ENCODE measurements at places on chromosomes 11 and 22. TPM values are rescaled to one million over a fixed set of nuclear protein-coding genes. Genes with fewer than 3 reads are reported as not detected.

DNA sequence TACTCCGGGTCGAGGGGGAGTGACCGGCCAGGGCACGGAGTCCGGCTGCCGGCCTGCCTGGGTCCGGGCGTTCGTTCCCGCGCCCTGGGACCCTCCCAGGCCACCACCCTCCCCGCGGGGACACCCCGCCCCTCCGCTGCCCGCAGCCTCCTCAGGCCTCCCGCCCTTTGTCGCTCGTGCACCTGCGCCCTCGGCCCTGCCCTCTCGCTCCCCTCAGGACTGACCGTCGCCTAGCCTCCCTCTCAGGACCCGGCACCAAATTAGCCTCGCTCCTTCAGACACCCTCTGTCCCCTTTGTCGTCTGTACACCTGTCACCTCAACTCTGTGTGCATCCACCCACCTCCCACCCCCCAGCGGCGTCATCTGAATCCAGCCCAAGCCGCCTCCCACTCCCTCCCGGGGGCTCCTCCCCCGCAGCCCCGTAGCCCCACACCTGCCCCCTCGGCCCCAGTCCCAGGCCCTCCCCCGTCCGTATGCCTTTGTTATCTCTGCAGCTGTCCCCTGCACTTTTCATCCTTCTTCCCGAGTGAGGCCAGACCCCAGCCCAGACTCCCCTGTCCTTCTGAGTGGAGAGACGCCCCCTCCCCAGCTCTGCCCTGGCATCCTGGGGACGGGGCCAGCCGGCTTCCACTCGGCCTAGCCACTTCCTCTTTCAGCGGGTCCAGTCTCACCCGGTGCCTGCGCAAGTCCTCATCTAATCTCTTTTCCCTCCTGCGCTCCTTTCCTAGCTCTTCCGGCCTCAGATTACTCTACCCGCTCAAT lies 643 bp downstream of the TIGD3 start:
- no peak for DNase-seq

DNA sequence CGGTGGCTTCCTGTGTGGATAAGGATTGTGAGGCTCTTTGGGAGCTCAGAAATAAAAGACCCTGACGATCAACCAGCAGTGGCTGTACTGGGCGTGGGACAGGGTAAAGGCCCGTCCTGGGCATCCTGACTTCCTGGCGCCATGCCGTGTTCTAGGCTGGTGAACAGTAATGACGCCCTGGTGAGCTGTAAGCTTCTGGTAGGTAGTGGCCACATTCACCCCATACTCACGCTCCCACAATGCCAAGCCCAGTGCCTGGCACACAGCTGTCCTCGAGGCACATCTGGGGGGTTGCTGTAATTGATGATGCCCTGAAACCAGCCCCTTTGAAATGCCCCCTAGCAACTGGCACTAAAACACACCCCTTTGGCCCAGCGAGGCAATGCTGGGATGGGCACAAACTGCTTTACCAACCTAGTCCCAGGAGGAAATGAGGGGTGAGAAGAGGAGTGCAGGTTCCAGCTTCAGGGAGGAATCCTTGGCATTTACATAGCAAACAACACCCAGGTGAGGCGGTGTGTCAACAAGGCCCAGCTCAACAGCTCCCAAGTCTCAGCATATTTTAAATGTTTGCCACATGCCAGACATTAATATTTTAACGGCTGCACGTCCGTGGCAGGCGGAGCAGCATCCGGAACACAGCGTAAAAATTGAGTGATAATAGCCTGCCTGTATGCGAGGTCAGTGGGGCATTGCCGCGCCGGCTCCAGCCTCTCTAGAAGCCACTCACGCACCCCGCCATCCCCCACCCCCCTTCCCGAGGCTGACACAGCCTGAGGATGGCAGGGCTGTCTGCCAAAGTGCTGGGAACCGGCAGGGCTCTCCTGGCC lies 79.3 kb downstream of the DSCAML1 start:
- peak; percentile 10 for DNase-seq

DNA sequence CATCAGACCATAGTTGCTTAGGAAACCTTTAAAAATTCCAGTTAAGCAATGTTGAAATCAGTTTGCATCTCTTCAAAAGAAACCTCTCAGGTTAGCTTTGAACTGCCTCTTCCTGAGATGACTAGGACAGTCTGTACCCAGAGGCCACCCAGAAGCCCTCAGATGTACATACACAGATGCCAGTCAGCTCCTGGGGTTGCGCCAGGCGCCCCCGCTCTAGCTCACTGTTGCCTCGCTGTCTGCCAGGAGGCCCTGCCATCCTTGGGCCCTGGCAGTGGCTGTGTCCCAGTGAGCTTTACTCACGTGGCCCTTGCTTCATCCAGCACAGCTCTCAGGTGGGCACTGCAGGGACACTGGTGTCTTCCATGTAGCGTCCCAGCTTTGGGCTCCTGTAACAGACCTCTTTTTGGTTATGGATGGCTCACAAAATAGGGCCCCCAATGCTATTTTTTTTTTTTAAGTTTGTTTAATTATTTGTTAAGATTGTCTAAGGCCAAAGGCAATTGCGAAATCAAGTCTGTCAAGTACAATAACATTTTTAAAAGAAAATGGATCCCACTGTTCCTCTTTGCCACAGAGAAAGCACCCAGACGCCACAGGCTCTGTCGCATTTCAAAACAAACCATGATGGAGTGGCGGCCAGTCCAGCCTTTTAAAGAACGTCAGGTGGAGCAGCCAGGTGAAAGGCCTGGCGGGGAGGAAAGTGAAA lies 73.4 kb downstream of the NCAPD3 start:
- no peak for DNase-seq

DNA sequence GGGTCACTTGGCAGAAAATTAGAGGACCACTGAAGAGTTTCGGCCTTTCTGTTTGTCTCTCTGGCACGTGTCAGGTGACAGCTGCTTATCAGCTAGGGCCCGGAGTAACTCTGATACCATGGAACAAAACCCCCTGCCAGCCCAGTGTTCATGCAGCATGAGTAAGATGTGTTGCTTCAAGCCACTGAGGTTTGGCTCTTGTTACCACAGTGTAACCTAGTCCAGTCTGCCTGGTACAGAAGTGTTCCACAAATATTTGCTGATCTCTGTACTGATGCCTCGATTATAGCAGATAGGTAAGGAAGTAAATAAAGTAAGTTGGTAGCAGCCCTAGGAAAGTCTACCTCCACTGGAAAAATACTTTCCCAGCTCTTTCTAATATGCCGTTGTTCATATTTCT lies 20.5 kb upstream of the ETS1 start:
- no peak for DNase-seq

Gene SLC22A9
- not detected for total RNA-seq

DNA sequence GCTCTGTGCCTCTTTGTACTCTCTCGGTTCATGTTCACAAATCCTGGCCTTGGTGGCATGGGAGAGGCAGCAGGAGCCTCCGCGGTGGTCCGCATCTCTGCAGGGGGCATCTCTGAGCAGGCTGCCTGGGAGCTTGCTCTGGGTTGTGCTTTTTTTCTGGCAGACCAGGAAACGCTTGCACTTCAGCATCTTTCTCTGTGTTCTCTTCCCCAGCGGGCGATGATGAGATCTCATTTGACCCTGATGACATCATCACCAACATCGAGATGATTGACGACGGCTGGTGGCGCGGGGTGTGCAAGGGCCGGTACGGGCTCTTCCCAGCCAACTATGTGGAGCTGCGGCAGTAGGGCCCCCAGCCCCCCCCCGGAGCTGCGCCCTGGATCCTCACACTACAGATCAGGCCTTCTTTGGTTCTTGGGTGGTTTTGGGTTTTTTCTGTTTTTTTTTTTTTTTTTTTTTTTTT lies 36.5 kb downstream of the CTTN start:
- DNase-seq = no peak

Gene SYT7
- total RNA-seq = 15.9 TPM

DNA sequence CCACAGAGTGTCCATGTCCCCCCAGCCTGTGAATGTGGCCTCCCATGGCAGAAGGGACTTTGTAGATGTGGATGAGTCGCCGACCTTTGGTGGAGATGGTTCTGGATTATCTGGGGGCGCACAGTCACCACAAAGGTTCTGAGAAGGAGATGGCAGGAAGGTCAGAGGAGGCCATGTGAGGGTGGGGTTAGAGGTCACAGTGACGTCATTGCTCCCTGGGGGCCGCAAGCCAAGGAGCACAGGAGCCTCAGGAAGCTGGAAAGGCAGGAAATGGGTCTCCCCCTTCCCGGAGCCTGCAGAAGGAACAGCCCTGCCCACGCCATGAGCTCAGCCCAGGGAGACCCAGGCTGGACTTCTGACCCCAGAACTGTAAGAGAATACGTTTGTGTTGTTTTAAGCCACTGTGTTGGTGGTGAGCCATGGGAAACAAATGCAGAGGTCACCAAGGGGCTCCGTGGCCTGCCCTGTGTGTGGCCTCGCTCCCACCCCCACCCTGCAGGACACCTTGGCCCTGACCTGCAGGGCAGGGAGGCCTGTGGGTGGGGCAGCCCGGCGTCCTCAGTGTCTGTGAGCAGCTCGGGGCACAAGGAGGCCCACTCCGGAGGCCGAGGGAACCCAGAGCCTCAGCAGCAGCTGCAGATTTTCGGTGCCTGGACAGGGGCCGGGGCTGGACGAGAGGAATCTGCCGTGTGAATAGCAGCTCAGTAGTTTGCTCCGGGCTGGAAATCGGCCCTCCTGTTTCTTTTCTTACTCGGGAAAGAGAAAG lies 32.1 kb downstream of the GRAMD4 start:
- DNase-seq = no peak

DNA sequence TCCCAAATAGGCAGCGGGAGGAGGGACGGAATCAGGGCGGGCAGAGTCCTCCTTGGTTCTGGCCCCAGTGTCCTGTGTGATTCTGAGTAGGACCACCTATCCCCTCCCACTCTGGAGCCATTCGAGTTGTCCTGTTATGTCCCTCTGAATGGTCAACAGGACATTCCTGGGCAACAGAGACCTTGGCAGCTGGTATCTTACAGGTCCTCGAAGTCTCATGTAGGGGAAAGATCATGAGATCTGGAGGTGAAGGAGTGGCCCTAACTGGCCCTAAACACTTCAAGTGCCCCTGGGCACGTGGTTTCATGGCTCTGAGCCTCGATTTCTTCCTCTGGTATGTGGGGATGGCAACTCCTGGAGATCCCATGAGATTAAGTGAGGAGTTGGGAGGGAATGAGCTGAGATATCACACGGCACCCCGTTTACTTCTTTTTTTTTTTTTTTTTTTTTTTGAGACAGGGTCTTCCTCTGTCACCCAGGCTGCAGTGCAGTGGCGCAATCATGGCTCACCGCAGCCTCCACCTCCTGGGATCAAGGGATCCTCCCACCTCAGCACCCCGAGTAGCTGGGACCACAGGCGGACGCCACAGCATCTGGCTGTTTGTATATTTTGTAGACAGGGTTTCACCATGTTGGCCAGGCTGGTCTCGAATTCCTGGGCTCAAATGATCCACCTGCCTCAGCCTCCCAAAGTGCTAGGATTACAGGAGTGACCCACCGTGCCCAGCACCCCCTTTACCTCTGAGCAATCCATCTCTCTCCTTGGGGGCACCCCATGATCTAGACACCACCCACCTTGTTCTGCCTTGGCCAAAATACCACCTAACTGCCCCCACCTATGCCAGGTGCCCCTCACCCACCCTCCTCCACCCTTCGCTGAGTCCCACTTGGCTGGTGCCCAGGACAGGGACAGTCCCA lies 6.8 kb downstream of the LIF start:
- DNase-seq = no peak

- no peak for DNase-seq
These were observed 14.6 kb downstream of the ACAT1 start for GRCh38 chr11:108135845-108136544.

DNA sequence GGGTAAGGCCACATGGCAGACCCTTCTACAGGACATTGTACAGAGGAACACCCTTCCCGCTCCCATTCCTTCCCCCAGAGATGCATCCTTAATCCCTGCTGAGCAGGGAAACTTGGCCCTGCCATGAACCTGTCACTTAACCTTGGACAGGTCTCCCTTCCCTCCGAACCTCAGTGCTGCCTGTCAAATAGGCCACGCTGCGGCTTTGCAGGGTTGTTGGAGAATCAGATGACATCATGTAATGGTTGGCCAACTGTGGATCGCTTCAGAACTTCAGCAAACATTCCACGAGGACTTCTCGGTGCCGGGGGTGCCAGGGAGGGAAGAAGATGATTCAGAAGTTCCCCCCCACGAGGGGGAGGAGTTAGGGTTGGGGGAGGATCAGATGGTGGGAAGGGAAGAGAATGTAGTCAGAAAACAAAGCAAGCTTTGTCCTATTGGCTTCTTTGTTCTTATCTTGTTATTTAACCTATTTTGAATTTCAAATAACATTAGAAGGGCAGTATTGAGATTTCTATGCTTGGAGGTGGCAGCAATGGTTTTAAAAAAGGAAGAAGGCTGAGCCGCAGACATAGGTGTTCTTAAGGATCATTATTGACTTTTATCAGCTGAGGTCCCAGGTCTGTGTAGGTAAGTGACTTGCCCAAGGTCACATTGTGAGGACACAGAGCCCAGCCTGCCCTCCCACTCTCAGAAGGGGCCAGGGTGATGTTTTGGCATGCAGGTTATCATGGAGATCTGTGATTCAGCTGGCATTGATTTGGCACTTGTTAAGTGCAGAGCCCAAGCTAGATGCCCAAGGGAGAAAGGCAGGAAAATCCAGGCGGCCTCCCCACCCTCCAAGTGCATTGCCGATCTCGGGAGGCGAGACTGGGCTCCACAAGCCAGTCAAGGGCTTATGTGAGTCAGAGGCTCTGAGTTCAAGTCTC lies 3.1 kb downstream of the CDC42EP1 start:
- DNase-seq = peak; percentile 92

DNA sequence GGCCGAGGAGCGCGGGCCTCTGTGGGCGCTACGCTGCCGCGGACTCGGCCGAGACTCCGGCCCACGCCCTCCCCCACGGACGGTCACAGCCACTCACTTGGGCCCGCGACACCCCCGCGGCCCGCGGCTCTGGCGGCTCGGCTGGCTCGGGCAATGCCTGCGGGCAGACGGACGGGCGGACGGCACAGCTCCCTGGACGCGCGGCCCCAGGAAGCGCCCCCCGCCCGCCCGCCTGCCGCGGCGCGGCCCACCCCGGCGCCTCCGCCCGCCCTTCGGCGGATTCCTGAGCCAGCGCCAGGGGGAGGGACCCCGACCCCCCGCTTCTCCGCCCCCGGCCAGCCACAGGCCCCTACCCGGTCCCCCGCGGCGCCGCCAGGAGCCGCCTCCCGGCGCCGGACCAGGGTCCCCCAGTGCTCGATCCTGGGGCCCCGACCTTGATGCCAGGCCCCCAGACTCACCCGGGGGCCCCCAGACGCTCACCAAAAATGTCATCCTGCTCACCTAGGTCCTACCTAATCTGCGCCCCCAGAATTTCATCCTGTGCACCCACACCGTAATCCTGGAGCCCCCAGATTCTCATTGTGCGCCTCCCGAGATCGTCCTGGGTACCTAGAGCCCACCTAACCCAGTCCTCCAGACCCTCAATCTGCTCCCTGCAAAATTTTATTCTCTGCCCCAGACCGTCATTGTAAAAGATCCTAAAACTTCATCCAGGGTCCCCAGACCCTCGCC lies at the start of gene EFEMP2:
TSS of gene EFEMP2 (minus strand) at position 215 of the 732 bp plus-strand sequence. CDS start 446 bp downstream, outside the sequence.
- no peak for DNase-seq

Gene OR5L2
- total RNA-seq = not detected

DNA sequence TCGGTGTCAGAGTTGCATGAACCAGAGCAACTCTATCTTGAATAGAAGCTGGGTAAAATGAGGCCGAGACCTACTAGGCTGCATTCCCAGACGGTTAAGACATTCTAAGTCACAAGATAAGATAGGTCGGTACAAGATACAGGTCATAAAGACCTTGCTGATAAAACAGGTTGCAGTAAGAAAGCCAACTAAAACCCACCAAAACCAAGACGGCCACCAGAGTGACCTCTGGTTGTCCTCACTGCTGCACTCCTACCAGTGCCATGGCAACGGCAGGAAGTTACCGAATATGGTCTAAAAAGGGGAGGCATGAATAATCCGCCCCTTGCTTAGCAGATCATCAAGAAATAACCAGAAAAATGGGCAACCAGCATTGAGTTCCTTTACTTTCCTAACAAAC lies 2.4 kb upstream of the KAT5 start:
- no peak for DNase-seq

- no peak for DNase-seq
These were observed 39.8 kb downstream of the GLB1L2 start for GRCh38 chr11:134371436-134372185.

Gene ZP1
- not detected for total RNA-seq

Gene MS4A12
- not detected for total RNA-seq
